AG04450 (cell line): ENCODE measurements at places on chromosomes 6 and 20.
A peak's percentile ranks its signal among the peaks of the same experiment; 100 is the strongest.

GRCh38 chr6:112433457-112433856 is 86.3 kb downstream of the RFPL4B start:
- DNase-seq, result no peak

DNA sequence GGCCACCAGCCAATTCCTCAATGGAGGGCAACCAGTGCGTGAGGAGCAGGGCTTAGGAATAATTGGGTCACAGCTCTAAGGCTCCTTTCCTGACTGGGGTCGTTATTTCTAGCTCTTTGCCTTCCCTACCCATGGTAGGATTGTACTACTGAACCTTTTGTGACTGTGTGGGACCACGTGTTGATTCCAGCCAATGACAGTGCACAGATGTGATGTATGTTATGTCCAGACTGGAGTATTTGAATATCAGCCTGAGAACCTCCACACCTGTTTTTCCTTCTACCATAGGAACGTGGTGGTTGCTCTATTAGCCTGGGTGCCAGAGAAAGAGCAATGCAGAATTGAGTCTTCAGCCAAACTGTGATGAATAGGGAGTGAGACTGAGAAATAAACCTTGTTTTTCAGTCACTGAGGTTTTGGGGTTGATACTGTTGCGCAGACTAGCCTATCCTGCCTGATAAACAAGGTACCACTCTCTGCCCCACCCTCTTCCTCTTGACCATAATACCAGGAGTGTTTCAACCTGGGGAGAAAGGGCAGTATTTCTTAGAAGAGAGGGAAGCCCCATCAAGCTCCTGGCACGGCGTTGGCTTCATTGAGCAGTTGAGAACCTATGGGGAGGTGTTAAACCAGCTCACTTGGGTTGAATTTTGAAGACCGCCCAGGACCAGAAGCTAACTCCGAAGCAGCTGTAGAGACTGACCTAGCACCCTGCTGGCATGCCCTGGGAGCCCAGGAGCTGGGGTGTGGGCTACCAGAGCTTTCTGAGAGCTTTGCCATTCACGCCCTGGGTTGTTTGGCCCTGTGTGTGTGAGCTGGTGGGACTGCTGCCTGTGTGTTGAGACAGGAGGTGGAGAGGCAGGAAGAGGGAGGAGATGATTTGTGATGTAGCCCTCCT is 105.5 kb upstream of the BACH2 start:
- no peak for DNase-seq

DNA sequence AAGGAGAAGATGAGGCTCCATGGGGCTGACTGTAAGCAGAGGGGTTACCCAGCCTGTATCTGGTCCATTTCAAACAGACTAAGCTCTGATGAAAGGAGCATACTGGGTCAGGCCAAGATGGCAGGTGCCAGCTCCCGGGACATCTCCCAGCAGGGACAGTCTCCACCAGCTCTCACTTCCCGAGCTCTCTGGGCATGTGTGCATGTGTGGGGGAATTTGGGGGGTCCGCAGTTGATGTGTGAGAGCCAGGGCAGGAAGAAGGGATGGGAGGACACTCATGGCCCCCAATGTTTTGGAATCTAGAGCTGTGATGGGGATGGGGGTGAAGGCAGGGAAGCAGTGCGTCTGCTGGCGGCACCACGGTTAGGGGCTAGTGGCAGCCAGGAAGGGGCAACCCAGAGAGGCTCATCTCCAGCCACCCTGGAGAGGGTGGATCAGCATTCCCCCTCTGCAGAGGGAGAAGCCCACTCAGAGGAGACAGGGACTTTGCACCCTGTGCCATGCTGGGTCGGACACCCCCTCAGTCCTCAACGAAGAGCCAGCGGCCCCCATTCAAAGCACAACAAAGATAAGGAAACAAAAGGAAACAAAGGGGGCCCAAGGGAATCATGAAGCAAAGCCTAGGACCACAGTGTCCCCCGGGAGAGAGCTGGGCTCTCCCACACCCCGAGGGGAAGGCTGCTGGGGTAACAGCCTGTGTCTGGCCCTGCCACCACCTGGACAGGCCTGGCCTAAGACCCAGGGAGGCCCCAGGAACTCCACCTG is 52.4 kb downstream of the DSTN start:
- no peak for DNase-seq

DNA sequence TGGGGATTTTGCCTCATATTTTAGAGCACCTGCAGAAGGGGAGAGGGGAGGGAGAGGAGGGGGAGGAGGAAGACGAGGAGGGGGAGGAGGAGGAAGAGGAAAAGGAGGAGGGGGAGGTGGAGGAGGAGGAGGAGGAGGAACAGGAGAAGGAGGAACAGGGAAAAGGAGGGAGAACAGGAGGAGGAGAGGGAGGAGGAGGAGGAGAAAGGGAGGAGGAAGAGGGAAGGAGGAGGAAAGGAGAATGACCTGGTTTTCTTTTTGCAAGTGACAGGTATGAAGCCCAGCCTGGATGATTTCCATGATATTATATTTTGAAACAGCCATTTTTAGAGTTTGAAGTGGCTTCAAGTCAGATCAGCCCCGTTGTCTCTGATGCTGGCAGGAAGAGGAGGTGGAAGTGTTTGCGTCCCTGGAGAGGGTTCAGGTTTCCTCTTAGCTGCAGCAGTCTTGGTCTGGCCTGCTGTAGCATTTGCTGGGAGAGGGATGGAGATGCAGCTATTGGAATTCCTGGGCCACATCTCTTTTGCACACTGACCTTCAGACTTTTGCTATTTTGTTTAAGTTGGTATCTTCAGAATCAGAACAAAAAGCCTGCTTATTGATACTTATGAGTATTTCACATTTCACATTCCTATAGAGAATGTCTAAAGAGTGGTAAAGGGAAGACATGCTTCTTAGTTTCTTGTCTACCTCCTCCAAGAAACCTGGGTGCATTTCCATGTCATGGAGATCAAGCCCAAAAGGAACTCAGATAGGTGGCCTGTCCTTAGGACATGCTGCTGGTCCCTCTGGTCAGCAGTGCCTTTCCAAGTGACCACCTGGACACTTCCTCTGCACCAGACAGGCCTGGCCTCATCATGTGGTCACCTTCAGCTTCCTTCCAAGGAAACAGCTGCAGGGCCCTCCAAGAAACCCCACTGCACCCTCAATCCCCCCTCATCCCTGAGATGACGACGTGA is 54.3 kb upstream of the IYD start:
- no peak for DNase-seq

- DNase-seq, result no peak
These were observed 53.4 kb downstream of the SYTL3 start for GRCh38 chr6:158703111-158703836.

DNA sequence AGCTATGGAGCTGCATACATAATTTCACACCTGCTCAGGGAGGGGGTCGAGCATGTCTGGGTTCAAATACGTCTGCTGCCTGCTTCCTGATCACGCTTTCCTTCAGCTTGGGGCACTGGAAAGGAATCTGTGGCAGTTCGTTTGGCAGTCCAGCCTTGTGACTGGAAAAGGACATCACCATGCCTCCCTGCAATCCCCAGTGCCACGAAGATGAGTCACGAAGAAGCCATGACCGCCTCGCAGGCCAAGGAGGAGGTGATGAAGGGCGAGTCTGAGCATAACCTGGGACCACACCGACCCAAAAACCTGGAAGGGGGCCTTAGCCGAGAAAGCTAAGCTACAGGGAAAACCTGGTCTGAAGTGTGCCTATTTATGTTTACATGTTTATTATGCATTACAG is 13.1 kb downstream of the JAG1 start:
- no peak for DNase-seq

DNA sequence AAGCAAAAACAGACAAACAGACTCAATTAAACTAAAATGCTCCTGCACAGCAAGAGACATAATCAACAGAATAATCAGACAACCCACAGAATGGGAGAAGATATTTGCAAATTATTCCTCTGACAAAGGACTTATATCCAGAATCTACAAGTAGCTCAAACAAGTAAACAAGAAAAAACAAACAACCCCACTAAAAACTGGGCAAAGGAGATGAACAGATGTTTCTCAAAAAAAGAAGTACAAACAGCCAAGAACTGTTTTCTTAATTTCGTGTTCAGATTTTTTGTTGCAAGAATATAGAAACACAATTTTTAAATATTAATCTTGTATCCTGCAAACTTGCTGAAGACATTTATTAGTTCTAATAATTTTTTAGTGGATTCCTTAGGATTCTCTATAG is 274.1 kb downstream of the BCKDHB start:
- DNase-seq, result no peak

DNA sequence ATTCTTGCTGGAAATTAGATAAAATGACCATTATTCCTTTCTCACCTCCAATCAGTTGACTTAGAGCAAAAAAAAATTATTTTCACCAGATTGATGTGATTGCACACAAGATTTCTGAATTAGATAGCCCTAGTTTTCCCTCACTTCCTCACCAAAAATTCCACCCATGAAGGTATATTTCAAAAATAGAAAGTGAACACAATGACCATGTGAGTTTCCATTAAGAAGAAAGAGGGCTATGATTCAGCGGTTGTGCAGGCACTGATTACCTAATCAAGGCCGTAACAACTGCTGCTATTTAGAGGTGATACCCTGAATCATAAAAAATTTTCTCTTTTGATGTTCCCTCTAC is 19.5 kb upstream of the RALGAPA2 start:
- DNase-seq, result no peak

- no peak for DNase-seq
These were observed 93.5 kb downstream of the CEBPB start for GRCh38 chr20:50283922-50284810.

DNA sequence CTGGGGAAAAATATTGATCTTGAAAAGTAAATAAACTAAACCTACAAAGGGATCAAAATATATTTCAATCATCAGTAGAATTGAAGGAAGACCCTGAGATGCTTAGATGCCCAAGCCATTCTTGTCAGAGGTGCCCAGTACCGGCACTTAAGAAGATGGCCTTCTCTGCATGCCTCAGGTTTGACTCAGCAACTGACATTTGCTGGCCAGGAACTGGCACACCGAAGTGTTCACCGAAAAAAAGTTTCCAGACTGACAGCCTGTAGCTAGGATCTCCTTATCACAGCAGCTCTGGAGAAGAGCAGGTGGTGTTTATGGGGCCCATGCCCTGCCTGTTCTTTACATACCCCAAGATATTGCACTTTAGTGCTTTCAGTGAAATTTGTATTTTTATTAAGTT is 203.2 kb downstream of the MOXD1 start:
- DNase-seq, result no peak

- peak; percentile 90 for DNase-seq
These were observed 114.4 kb downstream of the ADGRG6 start for GRCh38 chr6:142416179-142416578.

DNA sequence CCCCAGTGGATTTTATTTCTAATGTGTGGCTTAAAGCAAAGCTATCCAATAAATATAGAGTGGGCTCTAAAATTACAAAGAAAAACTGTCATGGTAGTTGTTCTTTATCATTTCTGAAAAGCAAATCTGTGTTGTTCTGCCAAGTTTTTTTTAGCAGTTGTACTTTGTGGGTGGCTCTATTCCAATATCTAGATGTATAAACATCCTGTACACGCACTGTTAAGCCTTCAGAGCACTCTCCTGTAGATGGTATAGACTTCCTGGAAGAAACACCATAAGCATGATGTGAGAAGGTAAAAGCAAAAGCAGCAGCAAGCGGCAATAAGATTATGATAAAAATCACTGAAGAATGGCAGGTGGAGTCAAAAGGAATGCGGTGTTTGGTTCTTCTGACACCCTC is 21.5 kb upstream of the TMEM30A start:
- no peak for DNase-seq

GRCh38 chr6:20879121-20879520 is 344.9 kb downstream of the CDKAL1 start:
- no peak for DNase-seq

- no peak for DNase-seq
These were observed 89.8 kb downstream of the MYB start for GRCh38 chr6:135270676-135271536.

DNA sequence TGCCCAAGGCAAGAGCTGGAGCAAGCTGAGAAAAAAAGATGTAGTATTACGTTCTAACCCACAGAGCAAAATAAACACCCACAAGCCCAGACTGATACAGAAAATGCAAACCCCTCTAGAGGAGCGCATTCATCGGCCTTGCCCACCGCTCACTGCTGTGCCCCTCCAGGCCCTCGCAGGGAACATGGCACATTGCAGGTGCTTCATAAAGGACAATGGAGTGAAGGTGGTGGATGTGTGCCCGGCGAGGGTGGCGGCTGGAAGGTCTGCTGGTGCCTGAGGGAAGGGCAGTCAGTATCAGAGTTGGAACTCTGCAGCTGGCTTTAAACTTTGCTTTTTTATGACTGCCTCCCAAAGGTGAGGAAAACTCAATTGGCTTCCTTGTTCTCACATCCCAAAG is 18.5 kb upstream of the IRF4 start:
- DNase-seq, result no peak

GRCh38 chr20:15144916-15145315 is 807.5 kb upstream of the FLRT3 start:
- no peak for DNase-seq

DNA sequence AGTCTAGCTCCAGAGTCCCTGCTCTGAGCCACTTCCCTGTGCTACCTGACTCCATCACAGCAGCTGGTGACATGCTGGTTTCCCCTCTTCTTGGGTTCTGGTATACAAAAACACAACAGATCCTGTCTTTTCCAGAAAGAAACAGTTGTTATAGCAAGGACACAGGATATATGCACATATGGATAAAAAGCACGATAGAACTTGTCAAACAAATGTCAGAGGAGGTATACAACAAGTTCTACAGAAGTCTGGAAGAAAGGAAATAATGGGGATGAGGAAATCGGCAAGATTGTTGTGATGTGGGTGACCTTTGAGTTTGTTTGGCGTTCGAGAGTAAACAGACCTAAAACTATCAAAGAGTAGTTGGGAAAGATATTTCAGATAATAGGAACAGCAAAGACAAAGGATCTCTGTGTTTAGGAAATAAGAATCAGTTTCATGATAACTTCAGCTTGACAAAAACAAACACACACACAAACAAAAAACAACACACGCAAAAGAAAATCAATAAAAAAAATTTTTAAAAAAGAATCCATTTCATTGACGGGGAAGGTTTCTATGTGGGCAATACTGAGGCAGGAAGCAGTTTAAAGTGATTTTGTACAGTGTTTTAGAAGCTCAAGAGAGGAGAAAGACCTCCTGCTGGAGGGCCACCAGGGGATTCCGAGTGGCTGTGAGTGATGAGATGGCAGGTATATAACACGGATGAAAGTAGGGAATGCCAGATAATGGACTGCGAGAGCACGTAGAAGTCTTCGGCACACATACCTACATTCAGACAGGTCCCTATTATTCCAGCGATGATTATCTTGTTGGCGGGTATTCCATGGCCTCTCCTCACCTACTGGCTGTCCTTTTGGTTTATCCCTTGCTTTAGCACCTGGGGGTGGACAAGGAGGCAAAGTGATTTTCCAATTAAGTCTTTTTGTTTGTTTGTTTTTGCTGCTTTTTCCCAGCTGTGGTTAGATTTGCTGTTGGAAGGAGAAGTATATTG is 174.9 kb downstream of the HS3ST5 start:
- DNase-seq, result no peak

GRCh38 chr6:151240036-151240685 is 394 bp downstream of the AKAP12 start:
- no peak for DNase-seq

DNA sequence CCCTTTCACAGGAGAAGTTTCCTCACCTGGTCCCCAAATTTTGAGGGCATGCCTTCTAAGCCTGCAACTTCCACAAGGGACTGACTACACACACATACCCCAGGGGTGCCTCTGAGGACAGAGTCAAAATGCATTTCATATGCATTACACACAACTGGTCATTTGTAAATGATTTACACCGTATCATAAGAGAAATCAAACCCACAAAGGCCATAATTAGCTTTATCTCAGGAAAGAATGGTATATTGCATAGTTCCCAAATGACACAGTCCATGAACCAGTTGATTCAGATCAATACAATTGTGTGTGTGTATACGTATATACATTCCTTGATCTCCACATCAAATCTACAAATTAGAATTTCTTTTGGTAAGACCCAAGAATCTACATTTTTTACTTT is 203.3 kb upstream of the PRDM1 start:
- DNase-seq, result no peak

GRCh38 chr6:35725081-35725708 is 11.6 kb upstream of the ARMC12 start:
- DNase-seq, result no peak
